ENCODE measurements at places on chromosomes 4 and X.

DNA sequence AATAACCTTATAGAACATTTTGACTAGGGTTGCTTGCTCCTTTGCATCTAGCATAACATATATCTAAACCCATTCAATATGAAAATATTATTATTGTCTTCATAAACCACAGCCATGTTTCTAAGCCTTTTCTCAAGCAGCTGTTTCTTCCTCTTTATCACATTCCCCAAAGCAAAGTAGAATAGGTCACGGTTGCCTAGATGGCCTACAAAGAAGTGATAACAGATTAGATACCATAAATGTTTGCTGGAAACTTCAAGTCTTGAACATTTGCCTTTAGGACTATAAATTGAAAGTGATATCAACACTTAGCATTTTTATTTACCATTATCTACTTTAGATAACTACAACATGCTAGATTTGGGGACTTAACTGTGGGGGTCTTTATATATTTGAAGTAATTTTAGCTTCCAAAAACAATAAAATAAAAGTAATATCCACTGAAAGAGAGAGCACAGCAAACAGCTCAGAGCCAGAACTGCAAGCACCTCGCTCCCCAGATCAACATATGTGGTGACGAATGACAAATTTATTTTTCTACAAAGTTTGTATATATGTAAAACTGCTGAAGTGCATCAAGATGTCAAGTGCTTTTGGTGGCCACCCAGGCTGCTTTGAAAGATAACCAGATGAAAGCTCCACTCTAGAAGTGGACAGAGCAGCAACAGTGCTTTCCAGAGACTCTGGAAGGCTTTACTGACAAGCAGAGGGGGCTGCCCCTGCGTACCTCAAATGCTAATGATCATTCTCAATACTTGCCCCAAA lies 8.0 kb downstream of the HHIP start:
- no peak for DNase-seq

GRCh38 chr4:177480795-177481194 lies 38.6 kb upstream of the AGA start:
- no peak for DNase-seq

- DNase-seq = no peak
Observed at GRCh38 chr4:41977709-41978108, 3.8 kb upstream of the DCAF4L1 start.

GRCh38 chrX:13522811-13523210 lies 46.6 kb upstream of the EGFL6 start:
- DNase-seq = no peak

DNA sequence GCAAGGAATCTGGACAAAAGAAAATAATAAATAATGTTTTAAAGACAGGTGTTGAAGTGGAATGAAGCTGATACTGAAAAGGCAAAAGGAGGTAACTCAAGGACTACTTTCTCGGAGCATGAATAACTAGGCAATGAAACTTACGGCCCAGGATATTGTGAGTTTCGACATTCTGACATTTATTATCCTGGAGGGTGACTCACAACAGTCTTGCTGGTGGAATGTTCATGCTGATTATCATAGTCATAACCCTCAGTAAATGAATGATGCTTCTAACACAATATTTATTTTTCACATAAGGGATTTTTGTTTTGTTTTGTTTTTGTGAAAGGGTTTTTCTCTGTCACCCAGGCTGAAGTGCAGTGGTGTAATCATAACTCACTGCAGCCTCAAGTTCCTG lies 147.0 kb upstream of the HPGD start:
- no peak for DNase-seq

DNA sequence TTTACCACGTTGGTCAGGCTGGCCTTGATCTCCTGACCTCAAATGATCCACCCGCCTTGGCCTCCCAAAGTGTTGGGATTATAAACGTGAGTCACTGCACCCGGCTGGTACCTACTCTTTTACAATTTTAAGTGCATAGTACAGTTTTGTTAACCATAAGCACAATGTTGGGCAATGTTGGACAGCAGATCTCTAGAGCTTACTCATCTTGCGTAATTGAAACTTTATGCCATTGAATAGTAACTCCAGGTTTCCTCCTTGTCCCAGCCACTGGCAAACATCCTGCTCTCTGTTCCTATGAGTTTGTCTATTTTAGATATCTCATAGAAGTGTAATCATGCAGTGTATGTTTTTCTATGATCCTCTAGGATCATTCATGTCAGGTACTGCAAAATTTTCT lies 9.3 kb upstream of the CPE start:
- no peak for DNase-seq

DNA sequence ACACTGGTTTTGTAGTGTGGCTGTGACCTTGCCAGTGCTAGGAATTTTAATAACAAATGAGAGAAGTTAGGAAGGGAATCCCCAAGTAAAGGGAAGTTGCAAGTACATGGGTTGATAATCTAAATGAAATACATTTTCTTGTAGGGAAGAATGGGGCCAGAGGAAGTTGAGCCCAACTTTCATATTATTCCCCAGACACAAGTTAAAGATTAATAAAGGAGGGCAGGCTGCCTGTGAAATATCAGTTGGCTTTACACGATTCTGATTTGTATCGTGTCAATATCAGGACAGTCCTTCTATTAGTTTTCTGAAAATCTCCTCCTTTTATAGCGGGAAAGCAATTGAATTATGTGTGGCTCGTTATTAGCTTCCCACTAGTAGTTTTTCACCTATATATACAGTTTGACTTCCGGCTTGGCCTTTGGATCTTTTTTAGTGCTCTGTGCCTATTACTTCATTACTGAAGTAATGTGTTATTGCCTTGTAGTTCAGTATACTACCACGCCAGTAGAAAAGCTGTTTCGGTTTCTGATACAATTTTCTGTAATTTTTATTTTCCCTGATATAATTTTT lies 1.7 kb downstream of the PDLIM5 start:
- no peak for DNase-seq

DNA sequence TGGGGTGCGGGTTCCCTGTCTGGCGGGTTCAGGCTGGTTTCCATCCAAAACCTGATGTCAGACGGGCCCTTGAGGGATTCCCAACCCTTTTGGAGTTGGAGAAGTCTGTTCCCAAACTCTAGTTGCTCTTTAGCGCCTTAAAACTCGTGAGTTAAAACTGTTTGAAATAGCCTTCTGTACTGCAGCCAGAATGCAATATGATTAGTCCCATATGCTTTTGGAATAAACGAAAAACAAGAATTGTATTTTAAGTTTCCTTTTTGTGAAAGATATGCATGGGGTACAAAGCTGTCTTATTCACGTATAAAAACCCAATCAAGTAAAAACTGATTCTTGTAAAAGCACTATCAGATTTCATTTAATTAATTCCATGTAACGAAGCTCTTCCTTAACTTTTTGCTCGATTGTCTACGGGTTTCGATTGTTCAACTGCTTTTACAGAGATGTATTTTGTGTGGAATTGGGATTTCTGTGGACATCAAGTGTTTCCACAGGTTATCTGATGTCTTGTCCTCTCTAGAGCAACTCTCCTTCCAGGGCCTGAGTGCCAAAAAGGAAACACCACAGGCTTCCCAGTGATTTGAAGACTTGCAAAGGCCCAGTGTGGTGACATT lies 49.5 kb downstream of the CLDN34 start:
- no peak for DNase-seq

DNA sequence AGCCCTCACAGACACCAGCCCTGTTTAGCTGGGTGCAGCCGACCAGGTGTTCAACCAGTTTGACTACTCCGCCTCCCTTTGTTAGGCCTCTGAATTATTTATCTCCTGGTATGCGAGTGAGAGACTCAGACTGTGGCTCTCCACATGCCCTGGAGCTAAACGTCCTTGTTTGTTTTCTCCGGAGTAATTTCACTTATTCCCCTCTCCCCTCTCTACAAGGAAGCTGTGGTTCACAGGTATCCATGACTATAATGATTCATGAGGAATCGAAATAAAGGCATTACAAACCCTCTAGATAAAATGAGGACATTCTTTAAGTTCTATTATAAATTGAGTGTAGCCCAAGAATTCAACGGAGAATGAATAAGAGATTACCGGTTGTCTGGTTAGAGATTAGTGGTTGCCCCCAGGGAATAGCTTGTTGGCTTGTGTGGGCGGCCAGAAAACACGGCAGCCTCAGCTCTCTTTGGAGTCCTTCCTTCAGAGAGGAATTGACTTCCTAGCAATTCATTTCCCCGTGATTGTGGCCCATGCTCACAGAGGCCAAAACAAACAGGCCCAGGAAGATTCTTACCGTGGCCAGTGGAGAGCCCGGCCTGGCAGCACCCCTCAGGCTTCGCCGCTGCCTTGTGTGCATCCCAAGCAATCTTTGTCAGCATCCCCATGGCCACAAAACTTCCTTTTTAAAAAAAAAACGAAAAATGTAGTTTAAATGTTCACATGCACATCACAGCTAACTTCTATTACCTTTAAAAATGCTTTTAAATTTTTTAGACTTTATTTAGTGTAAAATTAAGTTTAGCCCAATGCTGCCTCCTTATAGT lies 60.2 kb upstream of the CBR4 start:
- no peak for DNase-seq

DNA sequence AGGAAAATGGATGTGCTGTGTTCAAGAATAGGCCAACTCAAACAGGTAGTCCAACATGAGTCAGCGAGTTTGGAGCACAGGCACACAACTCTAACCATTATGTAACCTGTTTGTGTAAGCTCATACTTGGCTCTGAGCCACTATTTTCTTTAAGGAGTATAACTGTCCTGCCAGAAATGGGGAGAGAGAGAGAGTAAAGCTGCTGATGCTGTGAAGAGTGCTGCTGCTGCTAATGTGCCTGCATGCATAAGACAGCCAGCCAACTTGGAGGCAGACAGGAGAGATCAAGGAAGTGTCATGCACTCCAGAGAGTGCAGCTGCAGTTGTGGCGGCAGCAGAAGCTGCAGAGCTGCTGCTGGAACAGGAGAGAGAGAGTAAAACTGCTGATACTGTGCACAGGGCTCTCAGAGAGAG lies 11.7 kb upstream of the STATH start:
- DNase-seq = no peak

DNA sequence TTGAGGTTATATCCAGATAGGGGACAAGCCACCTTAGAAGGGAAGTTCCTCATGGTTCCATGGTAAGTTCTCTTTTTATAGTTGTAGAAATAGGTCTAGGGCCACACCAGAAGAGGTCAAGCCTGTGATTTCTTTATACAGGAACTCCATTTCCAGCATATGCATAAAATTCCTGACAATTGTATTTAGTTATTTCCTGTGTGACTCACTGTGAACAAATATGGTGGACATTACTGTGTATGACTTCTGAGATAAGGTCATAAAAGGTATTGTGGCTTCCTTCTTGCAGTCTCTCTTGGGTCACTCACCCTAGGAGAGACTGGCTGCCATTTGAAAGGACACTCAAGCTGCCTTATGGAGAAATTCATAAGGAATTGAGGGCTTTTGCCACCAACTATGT lies 2.2 kb upstream of the C4orf36 start:
- no peak for DNase-seq

- DNase-seq = no peak
Observed at GRCh38 chr4:172750910-172751309, 417.7 kb upstream of the GALNT7 start.

- DNase-seq = no peak
Observed at GRCh38 chrX:34546366-34546765, 110.7 kb downstream of the TMEM47 start.

DNA sequence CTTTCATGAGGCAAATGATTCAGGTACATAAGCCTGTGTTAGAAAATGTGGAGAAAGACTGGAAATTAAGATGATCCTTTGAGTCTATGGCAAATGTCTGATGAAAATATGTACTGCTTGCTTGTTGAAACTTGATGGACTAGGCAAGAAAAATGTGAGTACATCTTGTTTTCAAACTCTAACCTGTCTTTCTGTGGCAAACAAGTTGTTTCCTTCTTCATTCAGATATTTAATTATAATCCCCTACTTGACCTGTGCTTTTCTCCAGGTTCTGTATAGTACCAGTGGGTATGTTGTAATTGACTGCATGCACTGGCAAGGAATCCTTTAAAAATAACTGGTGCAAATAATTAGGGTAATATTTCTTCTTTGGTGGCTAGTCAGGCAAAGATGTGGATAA lies 136.7 kb downstream of the ARHGAP24 start:
- no peak for DNase-seq

- DNase-seq = no peak
Observed at GRCh38 chr4:87007528-87008446, 73.0 kb downstream of the AFF1 start.

DNA sequence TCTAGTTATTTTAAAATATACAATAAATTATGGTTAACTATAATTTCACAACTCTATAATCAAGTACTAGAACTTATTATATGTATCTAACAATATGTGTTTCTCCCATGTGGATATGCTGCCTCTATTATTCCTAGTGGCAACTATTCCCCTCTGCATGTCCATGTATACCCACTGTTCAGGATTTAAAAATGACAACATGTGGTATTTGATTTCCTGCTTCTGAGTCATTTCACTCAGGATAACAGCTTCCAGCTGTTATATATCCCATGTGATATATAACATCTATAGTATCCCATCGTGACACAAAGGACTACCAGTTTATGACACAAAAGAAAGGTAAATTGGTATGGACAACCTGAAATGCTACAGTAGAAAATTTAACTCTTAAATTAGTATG lies 167.4 kb upstream of the TACR3 start:
- no peak for DNase-seq

DNA sequence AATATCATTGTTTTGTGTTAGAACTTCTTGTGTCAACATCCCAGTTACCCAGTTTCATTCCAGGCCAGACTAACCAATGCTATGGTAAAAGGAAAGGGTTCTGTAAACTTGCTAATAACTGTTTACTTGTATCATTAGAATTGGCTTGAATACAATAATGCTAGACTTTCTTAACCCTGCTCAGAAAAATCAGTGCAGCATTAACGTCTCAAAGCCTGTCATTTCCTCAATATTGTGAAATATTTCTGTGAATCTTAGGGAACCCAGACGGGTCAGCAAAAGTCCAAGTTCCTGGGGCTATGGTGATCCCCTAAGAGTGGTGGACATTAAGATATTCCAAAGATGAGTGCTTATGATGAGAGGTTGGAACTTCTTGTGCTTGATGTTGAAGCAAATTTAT lies 541.2 kb upstream of the MAGEB18 start:
- DNase-seq = no peak

GRCh38 chr4:55314141-55314820 lies 31.8 kb upstream of the SRD5A3 start:
- DNase-seq = no peak

DNA sequence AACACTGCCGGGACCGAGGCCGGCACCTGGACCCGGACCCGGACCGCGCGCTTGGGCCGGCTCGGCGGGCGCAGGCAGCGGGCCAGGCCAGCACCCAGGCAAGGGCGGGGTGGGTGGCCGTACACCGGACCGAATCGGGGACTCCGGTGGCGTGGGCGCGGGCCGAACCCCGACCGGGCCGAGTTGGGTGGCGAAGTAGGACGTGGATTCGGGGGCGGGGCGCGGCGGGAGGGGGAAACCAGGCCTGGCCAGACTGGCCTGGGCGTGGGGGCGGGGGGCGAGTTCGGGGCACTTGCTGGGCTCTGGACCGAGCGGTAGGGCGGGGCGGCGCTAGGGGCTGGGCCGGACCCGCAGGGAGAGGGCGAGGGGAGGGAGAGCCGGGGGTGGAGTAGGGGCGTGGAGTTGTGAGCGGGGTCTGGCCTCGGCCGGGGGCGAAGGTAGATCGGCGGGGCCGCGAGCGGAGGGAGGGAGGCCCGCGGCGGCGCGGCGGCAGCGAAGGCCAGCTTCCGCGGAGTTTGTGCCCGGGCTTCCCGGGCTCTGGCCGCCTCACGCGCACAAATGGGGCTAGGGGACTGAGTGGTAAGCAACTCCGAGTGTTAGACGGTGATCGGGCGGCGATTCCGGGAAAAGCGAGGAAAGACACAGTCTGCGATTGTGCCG lies 1.8 kb upstream of the BCORL1 start:
- no peak for DNase-seq

- no peak for DNase-seq
Observed at GRCh38 chr4:181796502-181796901, 446.7 kb upstream of the TENM3 start.

- no peak for DNase-seq
Observed at GRCh38 chr4:16659079-16659478, 239.4 kb downstream of the LDB2 start.

Data from stimulated activated CD4-positive, alpha-beta T cell treated with anti-CD3 and anti-CD28 coated beads, Interleukin-12 subunit alpha, Interleukin-12 subunit beta, amount 100 ng/mL, for 24 hours (primary cell).